Right ventricle myocardium superior (tissue), 1 donor: ENCODE measurements at places on chromosomes 1 and 21. TPM values are rescaled to one million over a fixed set of nuclear protein-coding genes. Genes with fewer than 3 reads are reported as not detected.

DNA sequence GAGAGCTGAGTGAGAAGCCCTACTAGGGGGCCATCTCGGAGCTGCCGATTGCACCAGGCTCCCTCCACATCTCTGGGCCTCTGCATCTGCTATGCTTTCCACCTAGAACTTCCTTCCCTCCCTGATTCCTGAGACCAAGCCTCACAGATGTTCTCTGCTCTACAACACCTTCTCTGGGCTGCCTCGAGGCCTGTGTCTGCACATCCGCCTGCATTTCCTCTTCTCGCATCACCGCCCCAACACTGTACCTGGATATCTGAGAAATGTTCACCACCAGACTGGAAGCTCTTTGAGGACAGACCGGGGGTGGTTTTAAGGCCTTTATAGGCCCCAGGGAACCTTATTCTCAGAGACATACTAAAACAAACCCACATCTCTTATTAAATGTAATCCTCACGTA lies 20.7 kb downstream of the CTNNBIP1 start:
- peak; percentile 10 for DNase-seq

DNA sequence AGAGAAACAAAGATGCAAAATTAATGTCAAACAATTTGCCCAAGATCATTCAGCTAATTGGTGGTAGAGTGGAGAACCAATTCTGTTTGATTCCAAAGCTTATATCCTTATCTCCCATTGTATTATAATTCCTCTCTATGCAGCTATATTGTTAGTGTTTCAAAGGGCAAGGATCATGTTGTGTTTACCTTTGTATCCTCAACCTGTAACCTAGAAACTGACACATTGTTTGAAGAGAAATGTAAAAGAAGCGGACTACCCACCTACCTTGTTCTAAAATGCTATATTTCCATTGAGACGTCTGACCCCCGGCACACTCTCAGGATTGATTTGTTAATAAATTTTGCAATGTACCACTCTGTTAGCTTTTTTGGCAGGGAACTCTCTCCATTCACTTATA lies 9.3 kb downstream of the RAVER2 start:
- no peak for DNase-seq

DNA sequence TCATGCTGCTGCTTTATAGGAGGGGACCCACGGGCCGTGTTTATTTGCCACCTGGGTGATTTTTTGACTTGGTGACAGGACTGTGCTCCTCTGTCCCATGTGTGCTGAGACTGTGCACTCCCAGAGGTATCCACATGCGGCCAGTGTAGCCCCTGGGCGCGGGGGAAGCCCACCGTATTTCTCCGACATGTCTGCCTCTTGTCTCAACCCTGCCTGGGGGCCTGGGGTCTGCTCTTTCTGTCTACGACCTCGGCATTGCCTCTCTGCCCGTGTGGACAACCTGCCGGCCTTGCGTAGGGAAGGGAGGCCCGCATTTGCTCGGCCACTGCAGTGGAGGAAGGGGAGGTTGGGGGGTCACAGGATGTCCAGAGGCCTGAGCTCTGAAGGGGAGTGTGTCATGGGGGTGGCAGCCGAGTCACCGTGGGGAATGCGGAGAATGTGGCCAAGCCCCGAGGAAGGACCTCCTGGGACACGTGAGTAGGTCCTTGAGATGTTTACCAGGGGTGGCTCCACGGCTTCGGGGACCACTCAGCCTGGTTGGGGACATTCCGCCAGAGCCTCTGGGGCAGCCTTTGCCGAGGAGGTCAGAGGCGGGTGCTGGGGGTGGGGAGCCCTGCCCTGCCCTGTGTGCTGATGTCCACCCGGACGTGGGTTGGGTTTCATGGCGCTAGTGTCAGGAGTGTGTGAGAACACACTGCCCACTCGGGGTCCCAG lies 11.0 kb downstream of the PRKCZ start:
- DNase-seq = no peak

Gene LORICRIN
- not detected for total RNA-seq

- peak; percentile 59 for DNase-seq
Observed at GRCh38 chr1:32981003-32981901, 16.6 kb upstream of the RNF19B start.

DNA sequence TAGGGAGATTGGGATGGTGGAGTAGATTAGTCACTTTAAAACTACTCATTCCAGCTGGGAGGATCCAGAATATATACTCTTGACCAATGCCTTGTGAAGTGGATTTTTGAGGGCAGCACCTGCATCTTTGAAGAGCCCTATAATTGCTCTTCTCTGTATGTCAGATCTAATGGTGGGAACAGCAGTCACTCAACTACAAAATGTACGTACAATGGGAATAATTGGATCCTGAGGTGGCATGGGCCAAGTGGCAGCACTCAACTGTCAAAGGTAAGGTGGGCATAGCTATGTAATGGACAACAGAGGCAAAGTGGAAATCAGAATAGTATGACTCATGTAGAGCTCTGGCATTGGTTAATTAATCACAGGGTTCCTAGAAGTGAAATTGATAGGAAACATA lies 51.6 kb upstream of the KIAA0040 start:
- no peak for DNase-seq

GRCh38 chr1:228953207-228953606 lies 217.9 kb downstream of the RHOU start:
- DNase-seq = no peak

Gene OR2AK2
- total RNA-seq = not detected

- DNase-seq = peak; percentile 51
Observed at GRCh38 chr1:145956781-145957442, 905 bp downstream of the LIX1L start.

- DNase-seq = no peak
Observed at GRCh38 chr1:92026806-92027205, 3.0 kb upstream of the EPHX4 start.

Gene PCAT6
- total RNA-seq = 1.0 TPM

Gene TEKT2
- not detected for total RNA-seq

Gene C8A
- total RNA-seq = not detected

DNA sequence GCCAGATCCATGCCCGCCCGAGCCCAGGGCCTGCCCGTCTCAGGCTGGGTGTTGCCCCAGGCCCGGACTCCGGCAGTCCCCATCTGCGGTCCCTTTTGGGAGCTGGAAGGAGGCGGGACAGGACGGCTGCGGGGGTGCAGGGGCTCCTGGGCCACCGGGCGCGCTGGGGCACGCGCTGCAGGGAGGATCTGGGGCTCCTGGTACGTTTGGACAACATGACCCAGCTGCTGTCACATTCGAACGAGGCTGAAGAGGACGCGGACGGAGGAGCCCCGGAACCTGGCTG lies 6.6 kb upstream of the CALML6 start:
- DNase-seq = no peak

DNA sequence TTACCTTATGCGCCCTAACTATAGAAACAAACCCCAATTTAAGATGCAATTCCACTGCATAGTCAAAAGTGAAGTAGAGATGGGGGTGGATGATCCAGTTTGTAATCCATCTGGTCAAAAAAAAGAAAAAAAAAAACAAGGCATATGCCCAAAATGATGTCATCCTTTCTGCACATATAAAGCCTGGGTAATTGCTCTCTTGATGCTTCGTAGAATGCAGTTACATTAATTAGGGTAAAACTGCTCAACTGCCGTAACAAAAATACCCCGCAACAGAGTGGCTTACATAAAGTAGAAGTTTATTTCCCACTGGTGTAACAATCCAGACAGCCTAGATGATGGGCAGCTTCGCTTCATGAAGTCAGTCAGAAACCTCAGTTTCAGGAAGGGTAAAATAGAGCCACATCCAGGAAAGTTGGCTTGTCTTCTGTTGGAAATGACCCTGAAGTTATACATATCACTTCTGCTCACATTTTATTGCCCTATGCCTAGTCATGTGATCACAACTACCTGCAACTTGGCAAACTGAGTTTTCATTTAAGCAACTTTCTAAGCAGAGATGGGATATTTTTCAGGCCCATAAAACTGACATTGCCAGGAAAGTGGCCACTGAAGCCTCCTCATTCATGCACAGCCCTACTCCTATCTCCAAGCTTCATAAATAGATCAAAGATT lies 221.7 kb downstream of the C1orf94 start:
- DNase-seq = no peak

DNA sequence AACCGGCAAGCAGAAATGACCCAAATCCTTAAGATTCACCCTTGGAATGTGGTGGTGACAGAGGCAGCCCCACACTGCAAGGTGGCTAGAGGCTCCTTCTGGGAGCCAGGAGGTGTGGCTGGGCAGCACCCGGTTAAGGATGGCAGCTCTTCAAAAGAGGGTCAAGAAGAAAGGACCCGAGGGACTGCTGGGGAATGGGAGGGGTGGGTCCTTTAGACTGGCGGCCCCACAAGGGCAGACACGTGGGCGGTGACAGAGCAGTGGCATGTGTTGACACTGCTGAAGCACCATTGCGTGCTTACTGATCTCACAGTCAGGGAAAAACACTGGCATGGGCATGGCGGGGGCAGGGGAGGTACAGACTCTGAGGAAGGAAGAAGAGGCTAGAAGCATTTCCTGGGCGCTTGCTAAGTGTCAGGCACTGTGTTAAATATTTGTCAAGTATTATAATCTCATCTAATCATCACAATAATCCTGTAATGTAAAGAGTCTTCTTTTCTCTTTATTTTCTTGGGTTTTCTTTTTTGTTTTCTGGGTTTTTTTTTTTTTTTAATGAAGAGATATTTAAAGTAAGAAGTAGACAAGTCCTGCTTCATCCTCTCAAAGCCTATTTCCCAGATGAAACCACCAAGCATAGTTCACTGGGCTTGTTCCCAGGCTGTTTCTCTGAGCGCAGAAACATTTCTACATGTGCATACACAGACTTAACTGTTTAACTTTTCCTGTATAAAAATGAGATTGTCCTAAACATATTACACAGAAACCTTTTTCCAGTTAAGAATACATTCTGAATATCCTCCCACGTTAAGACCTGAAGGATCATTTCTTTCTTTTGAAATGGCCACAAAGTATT lies 165.8 kb upstream of the EDN2 start:
- peak; percentile 57 for DNase-seq

Gene ATP1A4
- total RNA-seq = 0.40 TPM

DNA sequence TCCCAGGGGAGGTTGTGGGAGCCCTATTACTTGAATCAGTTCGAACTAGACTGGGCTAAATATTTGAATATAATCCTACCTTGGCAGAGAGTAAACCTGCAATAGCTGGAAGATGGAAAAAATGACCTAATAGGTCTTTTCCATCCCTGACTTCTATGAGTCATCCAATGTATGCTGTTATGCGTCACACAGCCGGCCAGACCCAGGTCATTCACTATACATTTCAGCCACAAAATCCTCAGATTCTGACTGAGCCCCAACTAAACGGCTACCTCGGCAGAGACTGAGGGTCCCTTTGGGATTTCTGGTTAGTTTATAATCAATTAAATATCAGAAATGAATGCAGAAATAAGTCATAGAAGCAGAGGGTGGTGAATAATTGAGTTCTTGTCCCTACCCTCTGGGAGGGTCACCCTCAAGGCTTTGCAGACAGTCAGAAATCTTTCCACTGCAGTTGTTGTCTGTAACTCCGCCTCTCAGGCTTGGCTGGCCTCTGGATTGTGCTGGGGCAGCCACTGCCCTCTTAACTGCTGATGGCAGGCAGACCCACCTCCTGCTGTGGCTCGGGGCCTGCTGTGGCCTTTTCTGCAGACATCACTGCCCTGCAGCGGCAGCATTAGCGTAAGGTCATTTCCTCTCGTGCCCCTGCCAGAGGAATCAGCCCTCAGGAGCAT lies 240.5 kb downstream of the TGFB2 start:
- DNase-seq = no peak

GRCh38 chr1:210624722-210625121 lies 296.0 kb downstream of the HHAT start:
- peak; percentile 54 for DNase-seq

GRCh38 chr1:109084563-109085517 lies 5.7 kb upstream of the TMEM167B start:
- no peak for DNase-seq

- DNase-seq = no peak
Observed at GRCh38 chr1:51282605-51283004, 46.5 kb downstream of the RNF11 start.

Gene EVA1B
- total RNA-seq = 10.8 TPM

- no peak for DNase-seq
Observed at GRCh38 chr1:118951270-118951936, 36.7 kb downstream of the TBX15 start.

DNA sequence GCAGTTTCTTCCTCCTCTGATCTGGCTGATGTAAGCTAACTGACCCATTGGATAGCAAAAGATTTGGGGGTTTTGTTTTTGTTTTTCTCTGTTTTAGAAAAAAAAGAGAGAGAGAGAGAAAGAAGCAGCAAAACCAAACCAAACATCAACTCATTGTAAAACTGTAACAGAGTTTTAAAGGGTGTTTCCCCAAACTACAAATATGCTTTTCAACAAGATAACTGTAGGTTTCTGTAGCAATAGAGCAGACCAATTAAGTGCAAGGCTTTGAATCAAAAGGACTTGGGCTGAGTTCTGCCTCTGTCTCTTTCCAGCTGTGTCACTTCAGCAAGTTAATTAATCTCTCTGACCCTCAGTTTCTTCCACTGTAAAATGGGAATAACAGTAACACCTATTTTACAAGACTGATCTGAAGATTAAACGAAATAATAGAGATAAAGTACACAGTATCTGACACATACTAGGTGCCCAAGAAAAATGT lies 44.5 kb downstream of the RRAGC start:
- DNase-seq = no peak

DNA sequence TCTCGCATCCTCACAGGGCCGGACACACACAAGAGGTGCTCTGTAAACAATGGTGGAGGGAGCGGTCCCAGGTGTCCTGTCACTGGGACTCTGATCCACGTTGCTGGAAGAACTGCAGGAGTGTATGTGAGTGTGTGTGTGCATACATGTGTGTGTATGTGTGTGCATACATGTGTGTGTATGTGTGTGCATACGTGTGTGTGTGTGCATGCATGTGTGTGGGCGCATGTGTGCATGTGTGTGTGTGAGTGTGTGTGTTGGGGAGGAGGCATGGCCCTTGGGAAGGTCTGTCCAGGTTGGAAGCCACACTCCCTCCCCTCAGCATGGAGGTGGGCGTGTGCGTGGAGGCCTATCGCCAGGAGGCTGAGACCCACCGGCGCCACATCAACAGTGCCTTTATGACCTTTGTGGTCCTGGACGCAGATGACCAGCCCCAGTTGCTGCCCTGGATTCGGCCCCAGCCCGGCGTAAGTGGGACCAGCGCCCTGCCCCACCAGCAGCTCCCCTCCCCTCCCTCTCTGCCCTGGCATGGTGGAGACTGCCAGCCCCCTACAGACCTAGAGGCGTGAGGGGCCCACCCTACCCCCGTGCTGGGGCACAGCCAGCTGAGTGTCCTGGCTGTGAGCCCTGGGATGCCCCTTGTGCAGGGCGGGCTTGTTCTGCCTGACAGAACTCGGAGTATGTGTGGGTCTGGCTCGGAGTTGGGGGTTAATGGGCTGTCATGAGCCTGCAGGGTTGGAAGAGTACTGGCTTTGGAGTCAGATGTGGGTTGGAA lies 22.2 kb downstream of the FAM151A start:
- DNase-seq = no peak

- DNase-seq = no peak
Observed at GRCh38 chr1:229204921-229205777, 65.8 kb upstream of the RAB4A start.

Gene FYB2
- total RNA-seq = 14.3 TPM

Gene ARHGEF10L
- 55.6 TPM for total RNA-seq

GRCh38 chr1:19704247-19705113 lies 39.8 kb downstream of the HTR6 start:
- peak; percentile 82 for DNase-seq

GRCh38 chr1:19878637-19878985 lies 3.6 kb upstream of the OTUD3 start:
- no peak for DNase-seq
